ENCODE measurements at places on chromosomes 5 and 9. TPM values are rescaled to one million over a fixed set of nuclear protein-coding genes. Genes with fewer than 3 reads are reported as not detected.

DNA sequence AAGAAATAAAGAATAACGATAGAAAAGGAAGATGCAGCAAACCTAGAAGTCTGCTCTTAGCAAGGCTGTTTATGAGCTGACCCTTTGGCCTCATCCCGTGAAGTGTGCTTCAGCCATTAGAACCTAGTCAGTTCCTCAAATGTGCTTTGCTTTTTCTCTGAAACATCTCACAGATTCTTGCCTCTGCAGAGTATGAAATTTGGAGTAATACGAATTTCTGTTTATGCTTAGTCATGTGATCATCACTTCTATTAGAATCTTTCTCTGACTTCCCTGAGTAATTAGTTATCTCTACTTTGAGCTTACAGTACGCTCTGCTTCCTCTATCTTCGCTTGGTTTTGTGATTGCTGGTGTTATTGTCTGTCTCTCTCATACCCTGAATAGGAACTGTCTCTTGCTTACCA is 11.3 kb downstream of the CYSTM1 start:
- H3K4me1 ChIP-seq: peaks cover 15% of the 10 kb centered on the region
- no peak overlapping the region for H3K4me3 ChIP-seq
- DNase-seq: no peak
- no peaks in the 10 kb centered on the region for H3K27me3 ChIP-seq
- no peak overlapping the region for H3K27ac ChIP-seq
- H3K36me3 ChIP-seq: no peaks in the 10 kb centered on the region

The ADRB2 gene
- 0.36 TPM for total RNA-seq

The ADAMTS19 gene
- 6.9 TPM for total RNA-seq

DNA sequence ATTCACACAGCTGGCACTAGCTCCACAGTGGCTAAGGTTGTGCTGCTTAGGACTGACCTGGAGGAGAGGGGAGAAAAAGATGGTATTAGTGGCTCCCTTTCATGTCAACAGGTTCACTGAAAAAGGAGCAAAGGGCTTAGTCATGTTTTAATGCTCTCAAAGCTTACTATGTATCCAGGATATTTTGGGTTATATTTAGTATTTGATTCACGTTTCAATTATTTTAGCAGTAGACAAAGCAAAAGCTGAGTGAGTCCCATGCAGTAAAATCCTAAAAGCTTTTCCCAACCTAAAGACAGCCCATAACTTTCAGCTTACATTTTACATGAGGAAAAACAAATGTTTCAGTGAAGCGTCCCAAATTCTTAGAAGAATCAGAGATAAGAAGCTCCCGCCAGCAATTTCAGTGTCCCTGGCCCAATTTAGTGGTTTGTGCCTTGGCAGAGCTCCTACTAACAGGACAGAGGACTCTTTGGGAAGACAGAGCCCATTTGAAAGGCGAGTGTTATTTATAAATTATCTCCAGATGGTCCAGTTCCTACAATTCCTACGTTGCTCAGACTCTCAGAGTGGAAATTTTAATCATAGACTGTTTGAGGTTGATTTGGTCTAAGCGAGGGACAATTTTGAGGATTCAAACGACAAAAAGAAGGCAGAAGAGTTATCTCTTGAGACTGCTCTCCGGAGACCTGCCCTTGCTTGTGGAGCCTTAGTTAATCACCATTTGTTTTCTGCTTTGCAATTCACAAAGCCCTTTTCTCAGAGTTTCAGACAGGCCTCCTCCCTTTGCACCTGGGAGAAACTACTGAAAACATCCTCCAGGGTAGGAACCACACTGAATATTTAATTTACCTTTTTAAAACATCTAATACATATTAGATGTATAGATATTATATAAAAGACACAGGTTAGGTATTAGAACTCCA is 225.0 kb upstream of the ANKRD55 start:
- H3K27ac ChIP-seq: no peak overlapping the region
- peaks cover 4% of the 10 kb centered on the region for H3K36me3 ChIP-seq

GRCh38 chr5:89981878-89982773 is 427.4 kb downstream of the CETN3 start:
- no peak for DNase-seq
- no peaks in the 10 kb centered on the region for H3K36me3 ChIP-seq
- no peak overlapping the region for H3K27ac ChIP-seq
- H3K27me3 ChIP-seq: peaks cover 1% of the 10 kb centered on the region

The NR4A3 gene
- 0.18 TPM for total RNA-seq

All from endothelial cell (in vitro differentiated cells).